Activated CD4-positive, CD25-positive, alpha-beta regulatory T cell (primary cell): ENCODE measurements at places on chromosomes 1 and 21.

DNA sequence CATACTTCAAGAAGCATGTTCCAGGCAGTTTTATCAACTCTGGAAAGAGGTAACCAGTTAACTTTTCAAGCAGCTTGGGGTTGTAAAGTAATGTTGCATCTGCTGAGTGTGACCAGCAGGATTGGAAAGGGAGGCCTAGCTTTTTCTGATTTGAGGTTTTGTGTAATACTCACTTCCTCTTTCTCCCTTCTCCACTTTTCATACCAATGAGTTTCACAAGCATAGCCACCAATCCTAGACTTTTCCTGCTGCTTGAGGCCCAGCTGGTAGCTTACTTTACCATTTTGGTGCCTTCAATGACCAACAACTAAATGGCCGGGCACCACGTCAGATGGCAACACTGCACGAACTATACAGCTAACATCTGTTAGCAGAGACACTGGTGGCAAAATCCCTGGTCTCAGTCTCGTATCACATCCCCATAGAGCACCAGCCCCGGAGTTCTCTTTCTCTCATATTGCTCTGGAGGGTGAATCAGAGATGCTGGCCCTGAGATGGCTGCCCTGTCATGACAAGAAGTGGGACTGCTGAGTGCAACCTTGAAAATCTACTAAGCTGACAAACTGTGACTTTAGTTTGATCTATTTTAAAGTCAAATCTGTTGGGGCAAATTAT, 14.8 kb upstream of the GPR88 start:
- DNase-seq, result no peak

DNA sequence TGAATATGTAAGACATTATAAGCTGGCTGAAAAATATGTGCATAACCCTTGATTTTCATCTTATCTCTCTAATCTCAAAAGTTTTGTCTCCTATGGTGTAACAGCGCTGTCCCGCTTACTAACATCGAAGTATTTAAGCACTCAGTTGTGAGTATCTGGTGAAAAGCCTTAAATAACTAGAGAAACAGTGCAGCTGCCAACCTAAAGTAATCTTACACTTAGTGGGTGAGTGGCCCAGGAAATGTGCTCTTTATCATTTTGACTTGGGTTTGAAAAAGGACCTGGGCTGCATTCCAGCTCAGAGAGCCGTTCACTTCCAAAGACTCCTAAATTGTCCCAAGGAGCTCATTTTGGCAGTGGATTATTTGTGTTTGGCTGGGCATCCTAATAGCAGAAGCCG, 225.9 kb downstream of the SPATA17 start:
- DNase-seq, result no peak

- DNase-seq, result peak; percentile 15
Observed at GRCh38 chr1:19644681-19645410, 735 bp downstream of the NBL1 start.

DNA sequence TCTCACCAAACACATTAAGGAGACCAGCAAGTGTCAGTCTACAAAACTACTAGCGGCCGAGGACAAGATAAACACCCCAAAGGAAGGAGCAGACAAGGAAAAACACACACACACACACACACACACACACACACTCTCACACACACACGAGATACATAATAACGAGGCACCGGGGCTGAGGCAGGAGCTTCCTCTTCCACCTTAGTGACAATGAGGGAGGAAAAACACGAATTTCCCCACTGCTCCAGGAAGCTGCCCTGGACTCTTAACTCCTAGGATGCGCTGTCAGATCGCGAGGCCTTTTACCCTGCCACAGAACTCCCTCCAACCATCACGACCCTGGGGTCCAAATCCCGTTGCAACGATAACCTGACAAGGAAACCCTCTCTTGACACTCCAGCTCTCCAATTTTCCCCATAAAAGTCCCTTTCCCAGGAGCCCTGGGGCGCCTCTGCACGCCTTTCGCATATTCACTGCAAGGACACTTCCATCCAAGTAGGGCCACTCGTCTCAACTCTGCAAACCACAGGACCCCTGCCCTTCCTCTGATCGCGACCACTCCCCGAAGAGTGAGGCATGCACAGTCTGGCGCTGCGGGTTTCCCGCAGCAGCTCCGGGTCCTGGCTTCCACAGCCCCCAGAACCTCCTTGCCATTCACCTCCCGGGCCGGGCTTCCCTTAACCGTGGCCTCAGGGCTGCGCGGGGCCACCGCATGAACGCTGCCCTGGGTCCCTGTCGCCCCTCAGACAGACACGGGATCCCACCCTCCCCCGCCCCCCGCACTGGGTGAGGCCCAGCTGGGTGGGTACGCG, 581 bp downstream of the ETV3 start:
- DNase-seq, result no peak

- DNase-seq, result no peak
Observed at GRCh38 chr1:167548059-167548932, 5.3 kb downstream of the CREG1 start.

- no peak for DNase-seq
Observed at GRCh38 chr1:196723325-196724185, 51.1 kb upstream of the CFHR3 start.

- no peak for DNase-seq
Observed at GRCh38 chr1:210441028-210441427, 112.3 kb downstream of the HHAT start.
